ENCODE measurements at places on chromosomes 3 and 15.

GRCh38 chr3:138898301-138898700 is 48.6 kb downstream of the FOXL2 start:
- DNase-seq: no peak

DNA sequence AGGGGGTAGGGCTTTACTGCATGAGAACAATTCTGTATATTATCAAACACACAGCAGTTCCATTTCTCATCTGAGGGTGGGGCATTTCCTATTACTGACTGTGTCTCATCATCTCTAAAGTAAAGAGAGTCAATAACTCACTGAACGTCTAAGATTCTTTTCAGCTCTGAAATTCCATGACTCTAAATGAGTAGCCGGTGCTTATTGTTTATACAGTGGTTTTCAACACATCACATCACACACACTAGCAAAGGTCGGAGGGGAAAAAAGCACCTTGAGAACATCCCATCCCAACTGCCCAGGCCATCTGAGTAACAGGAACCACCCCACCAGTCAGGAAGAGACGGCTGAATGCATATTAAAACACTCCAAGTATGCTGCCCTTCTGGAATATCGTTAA is 196.0 kb downstream of the SUCLG2 start:
- no peak for DNase-seq

DNA sequence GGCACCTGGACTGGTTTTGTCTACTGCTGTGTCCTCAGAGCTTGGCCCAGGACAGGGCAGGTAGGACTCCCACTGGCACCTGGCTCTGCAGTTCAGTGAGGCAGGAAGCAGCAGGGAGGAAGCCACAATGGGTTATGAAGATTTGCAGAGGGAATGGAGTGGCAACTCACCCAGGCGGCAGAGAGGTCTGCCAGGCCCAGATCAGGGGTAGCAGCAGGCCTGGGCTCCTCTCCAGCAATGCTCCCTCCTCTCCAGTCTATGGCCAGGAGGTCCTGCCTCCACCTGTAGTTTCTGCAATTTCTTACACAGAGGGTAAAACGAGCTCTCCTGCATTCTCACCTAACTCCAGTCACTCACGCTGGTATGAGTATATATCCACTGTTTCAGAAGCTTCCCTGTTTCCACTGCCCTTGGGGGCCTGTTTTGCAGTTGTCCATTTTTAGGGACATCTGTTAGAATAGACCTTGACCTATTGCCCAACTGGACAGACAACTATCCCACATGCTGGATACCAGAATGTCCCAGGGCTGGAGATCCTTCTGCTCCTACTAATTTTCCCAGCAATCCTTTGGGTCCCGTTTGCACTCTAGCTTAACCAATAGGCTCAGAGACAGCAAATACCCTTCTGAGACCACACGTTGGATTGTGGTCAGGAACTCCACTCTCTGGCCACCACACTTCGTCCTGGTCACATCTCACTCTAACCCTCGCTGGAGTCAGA is 35.2 kb downstream of the HMCES start:
- no peak for DNase-seq

- DNase-seq: no peak
Observed at GRCh38 chr15:72174551-72175165, 22.9 kb downstream of the GRAMD2A start.

GRCh38 chr3:161599697-161600096 is 103.1 kb downstream of the OTOL1 start:
- DNase-seq: no peak

DNA sequence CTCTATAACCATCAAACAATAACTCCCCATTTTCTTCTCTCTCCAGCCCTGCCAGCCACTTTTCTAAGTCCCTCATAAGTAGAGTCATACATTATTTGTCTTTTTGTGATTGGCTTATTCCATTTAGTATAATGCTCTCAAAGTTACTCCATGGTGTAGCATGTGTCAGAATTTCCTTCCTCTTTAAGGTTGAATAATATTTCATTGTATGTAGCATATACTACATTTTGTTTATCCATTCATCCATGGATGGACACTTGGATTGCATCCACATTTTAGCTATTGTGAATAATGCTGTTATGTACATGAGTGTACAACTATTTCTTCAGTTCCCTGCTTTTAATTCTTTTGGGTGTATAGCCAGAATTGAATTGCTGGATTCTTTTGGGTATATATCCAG is 138.4 kb downstream of the ATG7 start:
- no peak for DNase-seq

GRCh38 chr3:14252321-14253021 is 73.9 kb downstream of the LSM3 start:
- DNase-seq: no peak

DNA sequence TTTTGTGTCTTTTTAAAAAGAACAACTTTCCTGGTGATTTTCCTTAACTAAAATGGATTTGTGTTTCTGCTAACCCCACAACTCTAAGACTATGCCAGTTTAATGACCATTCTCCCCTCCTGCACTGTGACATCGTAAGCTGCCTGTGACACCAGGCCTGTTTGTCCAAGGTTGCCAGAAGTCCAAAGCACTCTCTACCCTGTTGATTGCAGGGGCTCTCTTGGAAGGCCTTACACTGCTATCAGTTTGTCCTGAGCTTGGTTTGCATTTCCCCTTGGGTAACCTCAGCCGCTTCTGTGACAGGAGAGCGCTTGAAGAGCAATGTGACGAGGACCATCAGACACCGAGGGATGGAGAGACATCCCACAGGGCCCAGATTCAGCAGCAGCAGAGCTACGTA is 55.8 kb downstream of the CDAN1 start:
- DNase-seq: no peak

- DNase-seq: no peak
Observed at GRCh38 chr3:159652452-159652851, 336.2 kb upstream of the IL12A start.

DNA sequence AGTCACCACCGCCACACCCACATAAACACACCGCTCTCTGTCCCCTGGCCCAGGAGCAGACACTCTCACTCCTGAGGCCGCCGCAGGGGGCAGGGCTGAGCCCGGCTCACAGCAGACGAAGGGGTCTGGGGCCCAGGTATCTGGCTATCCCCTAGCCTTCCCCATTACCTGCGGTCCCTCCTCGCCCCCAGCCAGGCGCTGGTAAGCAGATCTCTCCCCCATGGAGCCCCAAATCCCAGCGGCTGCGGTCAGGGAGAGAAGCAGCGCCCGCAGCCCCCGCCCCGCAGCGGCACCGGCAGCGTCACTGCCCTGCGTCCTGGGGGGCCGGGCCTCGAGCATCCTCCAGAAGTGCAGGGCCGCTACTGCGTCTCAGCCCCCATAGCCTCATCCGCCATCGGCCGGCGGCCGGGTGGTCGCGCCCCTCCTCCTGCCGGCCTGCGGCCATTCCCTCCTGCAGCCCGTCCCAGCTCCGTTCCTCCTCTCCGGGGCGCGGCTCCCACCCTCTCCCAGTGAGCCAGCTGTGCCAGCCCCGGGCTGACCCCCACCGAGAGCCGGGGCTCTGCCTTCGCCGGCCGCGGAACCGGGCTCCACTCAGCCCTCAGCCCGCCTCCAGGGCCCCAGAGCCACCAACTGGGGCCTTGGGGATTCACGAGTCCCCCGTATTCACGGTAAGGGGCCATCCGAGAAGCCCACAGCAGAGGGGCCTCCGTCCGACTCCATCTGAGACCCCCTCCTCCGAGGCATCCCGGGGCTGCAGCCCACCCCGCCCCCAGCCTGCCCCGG is 13.1 kb downstream of the TNK2 start:
- peak; percentile 20 for DNase-seq

DNA sequence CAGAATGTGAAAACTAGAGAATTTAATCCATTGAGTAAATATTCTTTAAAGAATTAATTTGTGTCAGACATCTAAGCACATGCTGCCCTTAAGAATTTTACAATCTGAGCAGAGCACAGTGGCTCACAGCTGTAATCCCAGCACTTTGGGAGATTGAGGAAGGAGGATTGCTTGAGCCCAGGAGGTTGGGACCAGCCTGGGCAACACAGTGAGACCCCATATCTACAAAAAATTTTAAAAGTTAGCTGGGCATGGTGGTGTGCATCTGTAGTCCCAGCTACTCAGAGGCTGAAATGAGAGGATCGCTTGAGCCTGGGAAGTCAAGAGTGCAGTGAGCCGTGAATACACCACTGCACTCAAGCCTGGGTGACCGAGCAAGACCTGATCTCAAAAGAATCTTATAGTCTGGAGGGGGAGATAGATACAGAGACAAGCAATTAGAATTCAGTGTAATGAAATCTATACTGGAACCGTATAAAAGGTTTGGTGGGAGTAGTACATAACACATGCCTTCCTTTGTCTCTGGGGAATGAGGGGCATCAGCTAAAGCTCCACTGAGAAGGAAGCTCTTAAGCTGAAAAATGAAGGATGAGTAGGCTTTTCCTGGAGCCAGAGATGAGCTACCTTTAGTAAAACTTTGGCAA is 21.2 kb downstream of the ATP11B start:
- no peak for DNase-seq

DNA sequence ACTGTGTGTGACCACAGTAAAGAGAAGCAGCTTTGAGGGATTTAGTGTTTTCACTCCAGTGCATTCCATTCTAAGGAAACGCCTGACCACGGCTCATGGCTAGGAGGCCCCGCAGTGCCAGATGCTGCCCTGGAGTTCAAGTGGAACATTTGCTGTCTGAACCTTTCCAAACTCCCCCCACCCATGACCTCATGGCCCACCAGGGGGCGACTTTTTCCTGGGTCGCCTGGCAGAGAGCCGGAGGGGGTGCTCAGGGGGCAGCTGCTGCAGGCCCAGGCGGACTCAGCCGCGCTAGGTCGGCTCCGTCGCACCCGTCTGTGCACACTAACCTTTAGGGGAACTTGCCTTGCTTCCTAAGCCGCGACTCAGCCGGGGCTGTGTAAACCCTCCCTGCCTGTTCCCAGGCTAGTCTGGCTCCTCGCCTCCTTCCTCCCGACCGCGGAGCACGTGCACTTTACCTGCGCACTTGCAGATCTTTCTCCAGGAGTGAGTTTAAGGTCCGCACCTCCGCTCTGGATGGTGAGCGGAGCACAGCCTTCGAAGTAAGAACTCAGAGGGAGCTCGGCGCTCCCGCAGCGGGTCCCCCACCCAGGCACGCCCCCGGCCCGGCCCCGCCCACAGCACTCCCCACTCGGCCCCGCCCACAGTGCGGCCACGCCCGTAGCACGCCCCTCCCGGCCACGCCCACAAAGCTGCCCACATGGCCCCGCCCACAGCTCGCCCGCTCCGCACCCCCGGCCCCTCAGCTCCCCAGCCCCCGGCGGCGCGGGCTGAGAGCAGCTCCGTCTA is at the start of gene OCA2:
OCA2 (minus strand) TSS at position 550 of the 789 bp plus-strand sequence. CDS start 17,441 bp downstream, outside the sequence.
- peak; percentile 67 for DNase-seq

DNA sequence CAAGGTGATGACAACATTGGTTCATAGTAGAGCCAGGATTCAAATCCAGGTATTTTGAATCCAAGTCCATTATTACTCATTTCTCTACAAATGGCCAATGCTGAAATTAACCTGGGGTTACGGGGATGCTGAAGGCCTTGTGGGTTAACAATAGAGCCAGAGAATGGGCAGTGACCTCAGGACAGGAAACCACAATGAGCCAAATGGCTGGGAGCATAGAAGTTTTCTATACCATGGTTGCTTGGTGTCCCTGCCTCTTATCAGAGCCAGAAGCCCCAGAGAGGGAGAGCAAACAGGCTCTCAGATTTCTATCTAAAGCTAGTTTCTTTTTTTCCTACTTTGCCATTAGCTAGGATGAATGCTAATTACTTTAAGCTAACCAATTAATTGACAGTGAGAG is 82.3 kb downstream of the TNIK start:
- DNase-seq: no peak

DNA sequence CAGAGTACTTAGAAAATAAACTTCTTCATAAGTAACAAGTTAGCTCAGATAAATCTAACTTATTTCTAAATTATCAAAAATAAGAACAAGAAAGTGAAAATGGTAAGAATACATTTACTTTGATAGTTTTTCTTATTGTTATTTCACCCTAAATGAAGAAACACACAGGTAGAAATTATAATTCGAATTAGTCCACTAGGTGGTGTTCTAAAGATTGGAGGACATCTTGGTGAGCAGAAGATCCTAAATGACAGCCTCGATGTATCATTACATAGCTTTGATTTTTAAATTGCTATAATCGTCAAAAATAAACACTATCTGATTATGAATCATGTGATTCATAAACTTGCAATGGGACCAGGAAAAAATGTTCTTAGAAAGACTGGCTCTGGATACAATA is 280.8 kb upstream of the UBE2E2 start:
- no peak for DNase-seq

- no peak for DNase-seq
Observed at GRCh38 chr3:179108086-179108485, 36.5 kb upstream of the ZMAT3 start.

DNA sequence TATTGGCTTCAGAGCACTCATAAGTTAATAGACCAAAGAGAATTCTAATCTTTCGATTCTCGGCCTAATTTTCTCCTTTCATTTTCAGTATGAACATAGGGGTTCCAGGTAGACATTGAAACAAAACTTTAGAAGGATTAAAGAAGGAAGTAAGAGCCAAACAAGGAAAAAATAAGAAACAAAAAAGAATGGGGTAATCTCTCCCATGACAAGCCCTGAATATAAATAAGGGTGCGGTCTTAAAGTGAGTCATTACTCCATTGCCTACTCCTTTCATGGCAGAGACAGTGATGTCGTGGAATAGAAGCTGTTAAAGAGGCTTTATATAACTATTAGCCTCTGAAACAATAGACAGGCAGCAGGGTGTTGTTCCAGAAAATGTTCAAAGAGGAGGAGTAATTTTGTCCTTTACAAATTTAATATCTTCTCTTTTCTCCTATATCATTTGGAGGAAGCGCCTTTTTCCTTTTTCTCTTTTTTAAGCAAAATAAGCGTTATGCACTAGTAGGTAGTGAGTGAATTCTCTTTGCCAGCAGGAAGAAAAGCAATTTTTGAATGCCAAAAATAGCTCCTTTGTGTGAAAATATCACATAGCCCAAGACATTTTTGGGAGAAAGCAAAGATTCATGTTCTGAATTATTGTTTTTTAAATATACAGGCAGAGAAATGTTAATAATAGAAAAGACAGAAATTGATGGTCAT is 607.9 kb upstream of the KCNMB2 start:
- no peak for DNase-seq

DNA sequence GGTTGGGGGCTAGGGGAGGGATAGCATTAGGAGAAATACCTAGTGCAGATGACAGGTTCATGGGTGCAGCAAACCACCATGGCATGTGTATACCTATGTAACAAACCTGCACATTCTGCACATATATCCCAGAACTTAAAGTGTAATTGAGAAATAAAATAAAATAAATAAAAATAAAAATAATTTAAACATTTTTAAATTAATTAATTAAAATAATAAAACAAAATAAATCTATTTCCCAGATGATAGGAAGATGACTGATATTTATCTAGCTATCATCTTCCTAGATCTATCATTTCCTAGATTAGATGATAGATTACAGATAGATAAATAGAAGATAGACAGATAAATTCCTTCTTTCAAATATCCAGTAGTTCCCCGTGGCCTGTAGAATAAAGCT is 137.3 kb downstream of the OCA2 start:
- DNase-seq: no peak
